ENCODE measurements at places on chromosomes 1 and 21.
A peak's percentile ranks its signal among the peaks of the same experiment; 100 is the strongest.

DNA sequence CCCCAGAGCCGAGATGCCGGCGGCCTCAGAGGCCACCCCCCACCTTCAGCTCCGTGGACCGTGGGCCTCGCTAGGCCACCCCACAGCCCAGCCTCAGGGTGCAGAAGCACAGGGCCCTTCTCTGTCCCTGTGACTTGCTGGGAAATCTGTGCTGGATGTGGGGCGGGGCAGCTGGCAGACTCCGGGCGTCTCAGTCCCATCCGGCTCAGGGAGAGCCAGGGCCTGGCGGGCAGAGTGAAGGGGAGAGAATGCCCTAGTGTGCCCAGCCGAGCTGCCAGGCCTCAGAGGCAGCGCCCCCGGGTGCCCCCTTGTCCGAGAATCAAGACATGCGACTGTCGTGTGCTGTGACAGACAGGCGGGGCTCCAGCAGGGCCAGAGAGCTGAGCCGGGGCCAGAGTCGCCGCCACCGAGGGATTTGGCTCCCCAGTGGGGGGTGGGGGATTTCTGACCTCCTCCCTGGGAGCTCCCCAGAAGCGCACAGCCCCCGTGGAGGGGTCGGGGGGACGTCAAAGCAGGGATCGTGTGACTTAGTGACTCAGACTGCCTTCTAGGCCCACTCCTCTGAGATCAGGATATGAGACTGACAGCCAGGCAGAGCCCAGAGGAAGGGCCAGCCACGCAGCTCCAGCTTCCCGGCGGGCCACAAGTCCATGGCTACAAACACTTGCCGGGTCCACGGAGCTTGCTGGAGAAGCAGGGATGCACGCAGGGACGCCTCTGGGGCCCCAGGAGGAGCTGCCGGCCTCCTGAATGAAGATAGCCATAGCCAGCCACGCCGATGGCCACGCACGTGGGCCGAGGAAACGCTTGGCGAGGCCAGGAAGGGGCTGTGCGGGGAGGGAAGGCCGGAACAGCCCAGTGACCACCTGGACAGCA, 11.9 kb downstream of the COL6A1 start:
- DNase-seq, result no peak

GRCh38 chr1:92536980-92537884, 50.5 kb upstream of the GFI1 start:
- peak; percentile 6 for DNase-seq

- DNase-seq, result no peak
Measured at GRCh38 chr1:15282038-15282437, 35.0 kb downstream of the FHAD1 start.

GRCh38 chr1:244699741-244700140, 46.8 kb downstream of the DESI2 start:
- no peak for DNase-seq

GRCh38 chr1:67653304-67653703, 31.7 kb upstream of the GADD45A start:
- no peak for DNase-seq

- peak; percentile 9 for DNase-seq
Measured at GRCh38 chr1:78114034-78114956, 68.5 kb downstream of the GIPC2 start.

DNA sequence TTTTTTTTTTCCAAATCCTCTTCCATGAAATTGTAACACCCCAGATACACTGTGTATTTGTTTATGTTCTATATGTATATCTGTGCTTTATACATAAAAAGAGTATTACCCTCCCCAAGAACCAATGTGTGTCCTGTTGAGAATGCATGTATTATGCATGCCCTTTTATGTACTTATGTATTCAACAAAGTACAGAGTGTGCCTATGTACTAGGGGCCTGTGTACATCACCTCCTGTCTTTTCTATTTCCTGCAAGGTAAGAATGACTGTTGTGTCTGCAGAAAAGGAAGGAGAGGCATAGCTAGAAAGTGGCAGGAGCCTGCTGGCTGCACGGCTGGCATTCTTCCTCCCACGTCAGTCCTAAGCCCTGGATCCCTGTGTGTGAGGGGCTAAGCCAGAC, 7.0 kb downstream of the TMEM61 start:
- no peak for DNase-seq

DNA sequence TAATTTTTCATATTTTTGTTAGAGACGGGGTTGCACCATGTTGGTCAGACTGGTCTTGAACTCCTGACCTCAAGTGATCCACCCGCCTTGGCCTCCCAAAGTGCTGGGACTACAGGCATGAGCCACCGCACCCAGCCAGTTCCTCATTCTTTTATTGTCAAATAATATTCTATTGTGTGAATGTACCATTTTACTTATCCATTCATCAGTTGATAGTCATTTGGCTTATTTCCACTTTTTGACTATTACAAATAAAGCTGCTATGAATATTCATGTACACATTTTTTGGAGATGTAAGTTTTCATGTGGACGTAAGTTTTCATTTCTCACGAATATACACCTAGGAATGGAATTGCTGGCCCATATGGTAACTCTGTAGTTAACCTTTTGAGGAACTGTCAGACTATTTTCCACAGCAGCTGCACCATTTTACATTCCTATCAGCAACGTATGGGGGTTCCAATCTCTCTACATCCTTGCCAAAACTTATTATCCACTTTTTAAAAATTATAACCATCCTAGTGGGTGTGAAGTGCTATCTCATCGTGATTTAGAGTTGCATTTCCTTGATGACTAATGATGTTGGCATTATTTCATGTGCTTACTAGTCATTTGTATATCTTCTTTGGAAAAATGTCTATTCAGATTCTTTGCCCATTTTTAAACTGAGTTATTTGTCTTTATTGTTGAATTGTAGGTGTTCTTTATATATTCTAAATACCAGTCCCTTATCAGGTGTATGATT, 12.7 kb downstream of the PACC1 start:
- no peak for DNase-seq

DNA sequence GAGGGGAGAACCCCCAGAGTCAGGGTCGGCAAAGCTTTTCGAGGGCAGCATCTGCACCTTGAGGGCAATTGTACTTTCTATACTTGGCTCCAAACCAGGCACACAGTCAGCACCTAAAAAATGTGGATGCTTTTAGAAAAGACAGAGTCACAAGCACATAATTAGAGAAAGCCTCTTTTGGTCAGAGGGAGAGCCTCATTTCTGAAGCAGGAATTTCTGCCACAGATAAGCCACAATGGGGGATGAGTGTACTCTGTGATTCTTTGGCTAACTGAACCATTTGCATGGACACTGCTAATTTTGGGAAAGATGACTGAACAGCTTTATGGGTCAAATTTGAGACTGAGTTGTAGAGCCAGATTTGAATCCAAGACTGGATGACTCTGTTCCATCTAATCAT, 635.7 kb downstream of the KIF26B start:
- DNase-seq, result no peak

DNA sequence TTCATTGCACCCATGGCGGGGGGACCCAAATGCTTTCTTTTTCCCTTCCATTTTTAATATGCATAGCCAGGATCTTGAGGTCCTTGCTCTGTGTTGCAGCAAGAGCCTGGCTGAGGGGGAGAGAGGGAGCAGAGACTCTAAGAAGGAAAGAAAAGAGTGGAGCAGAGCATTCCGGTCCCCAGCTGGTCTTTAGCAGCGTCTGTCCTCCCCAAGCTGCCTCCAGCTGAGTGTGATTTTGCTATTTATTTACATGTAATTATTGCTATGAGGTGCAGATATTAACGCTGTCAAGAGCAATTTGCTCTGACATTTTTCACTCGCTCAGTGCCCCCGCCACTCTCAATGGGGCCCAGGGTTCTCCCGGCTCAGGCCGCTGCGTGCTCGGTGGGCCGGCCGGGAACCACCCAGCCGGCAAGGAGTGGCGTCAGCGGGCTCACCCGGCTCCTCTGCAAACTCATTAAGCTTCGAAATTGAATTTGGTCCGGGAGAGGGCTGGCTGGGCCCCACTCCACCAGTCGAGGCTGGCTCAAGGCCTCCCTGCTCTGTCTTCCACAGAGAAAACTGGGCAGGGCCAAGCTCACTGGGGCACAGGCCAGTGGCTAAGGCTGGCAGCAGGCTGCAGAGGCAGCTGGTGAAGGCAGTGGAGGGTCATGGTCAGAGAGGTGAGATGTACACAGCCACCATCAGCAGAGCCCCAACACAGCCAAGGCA, 93.2 kb downstream of the PAX7 start:
- no peak for DNase-seq

DNA sequence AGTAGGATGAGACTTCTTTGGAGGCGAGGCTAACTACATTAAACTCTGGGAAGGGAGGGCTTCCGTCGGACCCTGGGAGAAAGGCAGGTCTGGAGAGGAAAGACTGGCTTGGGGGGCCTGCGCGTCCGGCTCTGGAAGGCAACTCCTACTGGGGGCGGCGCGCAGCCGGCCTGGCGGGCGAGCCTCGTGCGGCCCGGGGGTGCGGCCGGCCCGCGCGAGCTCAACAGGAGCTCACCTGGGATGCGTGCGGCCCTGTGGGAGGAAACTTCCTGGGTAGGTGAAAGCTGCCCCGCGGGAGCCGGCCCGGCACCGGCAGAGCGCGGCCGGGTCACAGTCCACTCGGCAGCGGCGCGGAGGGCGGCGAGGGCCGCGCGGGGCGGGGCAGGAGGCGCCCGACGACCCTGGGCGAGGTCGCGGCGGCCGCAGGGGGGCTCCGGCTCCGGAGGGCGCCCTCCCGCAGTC, 449 bp downstream of the EPS15 start:
- DNase-seq, result no peak

- DNase-seq, result no peak
Measured at GRCh38 chr1:23554127-23554480, 5.2 kb downstream of the ID3 start.

DNA sequence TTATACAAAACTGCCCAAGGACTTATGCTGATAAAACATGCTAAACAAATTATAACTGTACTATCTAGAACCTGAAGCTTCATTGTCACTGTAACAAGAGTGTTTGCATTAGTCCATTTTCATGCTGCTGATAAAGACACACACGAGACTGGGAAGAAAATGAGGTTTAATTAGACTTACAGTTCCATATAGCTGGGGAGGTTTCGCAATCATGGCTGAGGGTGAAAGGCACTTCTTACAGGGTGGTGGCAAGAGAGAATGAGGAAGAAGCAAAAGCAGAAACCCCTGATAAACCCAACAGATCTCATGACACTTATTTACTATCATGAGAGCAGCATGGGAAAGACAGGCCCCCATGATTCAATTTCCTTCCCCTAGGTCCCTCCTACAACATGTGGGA, 100.4 kb downstream of the SPATA6 start:
- DNase-seq, result no peak

DNA sequence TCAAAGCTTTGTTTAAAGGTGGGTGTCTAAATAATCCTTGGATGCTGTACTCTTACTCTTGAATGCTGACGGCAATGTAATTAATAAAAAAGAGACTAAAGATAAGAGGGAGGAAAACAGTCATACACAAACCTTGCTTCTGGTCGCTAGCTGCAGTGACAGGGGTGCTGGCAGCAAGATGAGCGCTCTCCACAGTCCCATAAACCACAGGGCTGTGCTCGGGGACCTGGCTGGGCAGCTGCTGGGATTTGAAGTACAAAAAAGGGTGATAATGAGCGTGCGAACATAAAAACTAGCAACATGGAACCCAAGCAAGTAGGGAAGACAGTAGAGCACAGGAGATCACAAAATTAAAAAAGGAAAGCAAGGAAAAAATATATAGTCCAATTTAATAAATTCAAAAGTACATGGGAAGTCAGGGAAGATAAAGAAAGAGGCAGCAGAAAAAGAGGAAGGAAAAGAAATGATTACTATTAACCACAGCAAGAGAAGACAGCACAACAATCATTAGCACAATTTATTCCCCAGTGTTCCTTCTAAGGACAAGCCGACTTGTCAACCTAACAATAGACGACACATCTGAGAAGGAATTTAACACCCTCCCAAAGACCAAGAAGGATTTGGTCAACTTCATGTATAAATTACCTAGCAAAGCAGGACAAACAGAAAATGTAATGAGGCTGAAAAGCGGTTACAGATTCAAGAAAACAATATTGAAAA, 162.9 kb upstream of the HP1BP3 start:
- no peak for DNase-seq

GRCh38 chr1:1311107-1312104, 3.0 kb downstream of the PUSL1 start:
- no peak for DNase-seq

- DNase-seq, result no peak
Measured at GRCh38 chr21:46158666-46159300, 3.4 kb upstream of the FTCD start.

DNA sequence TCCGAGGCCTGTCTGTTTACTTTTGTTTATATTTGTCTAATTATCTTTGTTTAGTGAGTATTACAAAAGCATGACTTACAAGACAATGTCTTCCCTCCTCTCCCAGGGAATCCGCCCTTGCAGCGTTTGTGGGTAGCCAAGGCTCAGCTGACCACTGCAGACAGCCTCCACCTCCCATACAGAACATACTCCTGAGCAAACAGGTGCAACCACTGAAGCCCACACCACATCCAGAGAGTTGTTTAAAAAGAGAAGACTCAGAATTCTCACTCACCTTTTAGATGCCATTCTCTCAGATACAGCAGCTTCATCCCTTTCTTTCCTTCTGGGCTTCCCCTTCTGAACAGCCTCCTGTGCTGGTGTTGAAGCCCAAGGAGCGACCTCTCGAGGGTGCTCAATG, 103.5 kb upstream of the TMPRSS2 start:
- no peak for DNase-seq

DNA sequence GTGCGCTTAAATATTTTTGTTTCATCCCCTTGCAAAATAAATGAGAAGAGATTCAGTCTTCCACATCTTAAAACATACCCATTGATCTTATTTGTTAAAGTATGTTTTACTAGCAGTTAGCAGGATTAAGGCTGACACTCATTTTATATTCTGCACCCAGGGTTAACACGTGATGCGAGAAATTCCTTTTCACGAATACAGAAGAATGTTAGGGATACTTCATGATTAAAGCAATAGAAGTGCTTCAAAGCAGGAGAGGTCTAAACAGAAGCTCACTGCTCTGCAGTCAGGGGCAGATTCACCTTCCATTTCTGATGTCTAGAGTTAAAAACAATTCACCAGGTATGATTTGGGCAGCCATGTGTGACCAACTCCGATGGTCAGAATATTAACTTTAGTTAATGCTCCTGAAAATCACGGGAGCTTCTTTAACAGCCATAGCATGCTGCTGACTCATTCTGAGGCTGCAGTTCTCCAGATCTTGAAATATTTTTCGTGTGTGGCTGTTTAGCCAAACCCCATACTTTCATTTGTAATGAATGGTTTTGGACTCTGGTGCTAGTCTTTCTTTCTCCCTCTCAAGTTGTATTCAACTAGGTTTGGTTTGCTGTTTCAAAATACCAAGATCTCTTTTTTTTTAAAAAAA, 19.7 kb downstream of the BCAR3 start:
- no peak for DNase-seq

GRCh38 chr1:18491168-18491567, 10.4 kb downstream of the KLHDC7A start:
- DNase-seq, result no peak

GRCh38 chr1:210143465-210144062, 89.0 kb upstream of the SERTAD4 start:
- DNase-seq, result no peak

DNA sequence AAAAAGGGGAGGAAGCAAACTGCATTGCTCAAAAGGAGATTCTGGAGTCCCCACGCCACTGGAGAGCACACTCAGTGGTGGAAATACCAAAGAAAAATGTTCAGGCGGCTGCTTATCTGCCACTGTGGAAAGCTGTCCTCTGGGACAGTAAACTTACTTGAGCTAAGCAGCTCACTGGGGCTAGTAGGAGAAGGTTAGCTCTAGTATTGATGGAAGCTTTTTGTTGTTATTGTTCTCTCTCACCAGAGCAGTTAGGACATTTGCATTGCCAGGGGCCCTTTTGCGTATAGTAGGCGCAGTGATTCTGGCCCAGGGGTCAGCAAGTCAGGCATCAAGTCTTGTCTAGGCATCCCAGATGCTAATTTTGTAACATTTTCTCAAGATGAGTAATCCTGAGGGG, 15.6 kb downstream of the BACE2 start:
- no peak for DNase-seq
